ENCODE measurements at places on chromosomes 7 and 10. TPM values are rescaled to one million over a fixed set of nuclear protein-coding genes. Genes with fewer than 3 reads are reported as not detected.

The ZNHIT1 gene
- total RNA-seq = 110 TPM

The GPC2 gene
- total RNA-seq = 2.8 TPM

The CREM gene
- 35.0 TPM for total RNA-seq

The C10orf95 gene
- total RNA-seq = not detected

The ABCB4 gene
- 4.6 TPM for total RNA-seq

The TMEM236 gene
- not detected for total RNA-seq

The GPR37 gene
- 6.2 TPM for total RNA-seq

The UTF1 gene
- not detected for total RNA-seq

The EN2 gene
- total RNA-seq = not detected

The TDRD1 gene
- total RNA-seq = not detected

The GSAP gene
- total RNA-seq = 6.9 TPM

The LLCFC1 gene
- total RNA-seq = not detected

The ELAPOR2 gene
- 0.10 TPM for total RNA-seq

The DPYSL4 gene
- 6.0 TPM for total RNA-seq

The TPST1 gene
- 61.0 TPM for total RNA-seq

The CCDC172 gene
- not detected for total RNA-seq

The ACTL6B gene
- not detected for total RNA-seq

The ANXA8L1 gene
- total RNA-seq = 0.37 TPM

The TIAL1 gene
- total RNA-seq = 45.9 TPM

The AGR2 gene
- total RNA-seq = not detected

The ASB10 gene
- not detected for total RNA-seq

The PILRA gene
- 0.54 TPM for total RNA-seq

The CREB5 gene
- 10.5 TPM for total RNA-seq

The CCDC146 gene
- 1.1 TPM for total RNA-seq

The TRIM73 gene
- 0.12 TPM for total RNA-seq

The CTNNA3 gene
- total RNA-seq = 0.02 TPM

The SVOPL gene
- not detected for total RNA-seq

The GIMAP2 gene
- total RNA-seq = 6.3 TPM

The LMBR1 gene
- 31.1 TPM for total RNA-seq

The CALHM3 gene
- total RNA-seq = 0.39 TPM

The ANKRD2 gene
- not detected for total RNA-seq

The CNPY1 gene
- not detected for total RNA-seq

The MARCHF5 gene
- total RNA-seq = 12.9 TPM

The PRSS37 gene
- not detected for total RNA-seq

The DENND2A gene
- total RNA-seq = 11.5 TPM

The PCGF5 gene
- total RNA-seq = 32.7 TPM

The COL13A1 gene
- total RNA-seq = 5.7 TPM

The CYP17A1 gene
- not detected for total RNA-seq

The COBL gene
- total RNA-seq = not detected

The STK31 gene
- total RNA-seq = not detected

The LYZL2 gene
- not detected for total RNA-seq

The SEMA4G gene
- 0.12 TPM for total RNA-seq

The ZNF746 gene
- 10.3 TPM for total RNA-seq

The CYP2E1 gene
- not detected for total RNA-seq

The NPY4R2 gene
- total RNA-seq = 0.86 TPM

The SMNDC1 gene
- total RNA-seq = 8.4 TPM

The OR6B1 gene
- not detected for total RNA-seq

The ADAM8 gene
- 1.3 TPM for total RNA-seq

The TMEM26 gene
- 5.7 TPM for total RNA-seq

The TAS2R5 gene
- not detected for total RNA-seq

The ATE1 gene
- 20.2 TPM for total RNA-seq

The HOXA3 gene
- 0.86 TPM for total RNA-seq
